ENCODE measurements at places on chromosomes 1 and 21.

DNA sequence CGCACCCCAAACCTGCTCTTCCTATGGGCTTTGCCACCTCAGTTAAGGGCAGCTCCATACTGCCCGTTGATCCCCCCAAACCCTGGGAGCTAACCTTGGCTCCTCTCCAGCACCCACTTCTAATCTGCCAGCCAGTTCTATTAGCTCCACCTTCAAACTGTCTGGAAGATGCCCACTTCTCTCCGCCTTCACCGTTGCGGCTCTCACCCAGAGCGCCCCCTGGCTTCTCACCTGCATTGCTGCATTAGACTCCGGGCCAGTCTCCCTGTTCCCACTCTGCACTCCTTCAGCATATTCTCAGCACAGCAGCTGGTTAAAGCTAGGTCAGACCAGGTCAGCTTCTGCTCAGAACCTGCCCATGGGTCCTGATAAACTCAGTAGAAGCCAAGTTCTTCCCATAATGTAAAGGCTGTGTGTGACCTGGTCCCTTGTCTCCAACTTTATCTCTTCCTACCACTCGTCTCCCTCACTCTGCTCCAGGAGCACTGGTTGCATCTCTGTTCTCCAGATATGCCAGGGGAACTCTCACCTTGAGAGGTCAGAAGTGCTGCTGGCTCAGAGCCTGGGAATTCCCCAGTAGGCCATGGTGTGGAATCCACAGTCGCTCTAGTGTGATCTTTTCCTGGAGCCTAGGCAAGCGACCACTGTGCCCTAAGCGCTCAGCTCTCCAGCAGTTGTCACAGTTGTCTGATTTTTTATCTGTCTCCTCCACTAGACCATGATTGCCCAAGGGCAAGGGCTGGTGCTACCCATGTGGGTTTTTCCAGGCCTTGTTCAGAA, 150.3 kb downstream of the HMGB4 start:
- DNase-seq: no peak

GRCh38 chr1:184935920-184936798, 38.1 kb downstream of the NIBAN1 start:
- no peak for DNase-seq

DNA sequence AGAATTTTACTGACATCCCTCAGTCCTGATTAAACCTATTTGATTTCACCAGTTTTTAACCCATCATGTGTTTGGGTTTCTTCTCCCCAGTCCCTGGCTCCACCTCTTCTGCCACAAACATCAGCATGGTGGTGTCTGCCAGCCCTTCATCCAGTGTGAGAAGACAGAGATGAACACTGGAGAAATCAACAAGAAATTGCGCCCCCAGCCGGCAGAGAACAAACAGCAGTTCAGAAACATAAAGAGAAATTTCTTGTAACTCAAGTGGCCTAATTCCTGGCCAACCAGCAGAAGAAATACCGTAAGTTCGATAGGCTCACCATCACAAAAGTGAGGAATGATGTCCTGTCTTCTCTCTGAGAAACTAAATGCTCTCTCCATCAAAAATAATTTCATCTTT, 18.3 kb downstream of the S100A11 start:
- no peak for DNase-seq

- no peak for DNase-seq
Observed at GRCh38 chr1:220544901-220545303, 17.0 kb downstream of the MARK1 start.

GRCh38 chr21:14989359-14989758, 75.4 kb downstream of the NRIP1 start:
- DNase-seq: no peak

GRCh38 chr1:187157552-187157951, 328.8 kb downstream of the PLA2G4A start:
- no peak for DNase-seq

- no peak for DNase-seq
Observed at GRCh38 chr1:41537251-41537650, 52.8 kb upstream of the EDN2 start.

GRCh38 chr1:181353526-181353925, 129.8 kb upstream of the CACNA1E start:
- DNase-seq: peak; percentile 82

DNA sequence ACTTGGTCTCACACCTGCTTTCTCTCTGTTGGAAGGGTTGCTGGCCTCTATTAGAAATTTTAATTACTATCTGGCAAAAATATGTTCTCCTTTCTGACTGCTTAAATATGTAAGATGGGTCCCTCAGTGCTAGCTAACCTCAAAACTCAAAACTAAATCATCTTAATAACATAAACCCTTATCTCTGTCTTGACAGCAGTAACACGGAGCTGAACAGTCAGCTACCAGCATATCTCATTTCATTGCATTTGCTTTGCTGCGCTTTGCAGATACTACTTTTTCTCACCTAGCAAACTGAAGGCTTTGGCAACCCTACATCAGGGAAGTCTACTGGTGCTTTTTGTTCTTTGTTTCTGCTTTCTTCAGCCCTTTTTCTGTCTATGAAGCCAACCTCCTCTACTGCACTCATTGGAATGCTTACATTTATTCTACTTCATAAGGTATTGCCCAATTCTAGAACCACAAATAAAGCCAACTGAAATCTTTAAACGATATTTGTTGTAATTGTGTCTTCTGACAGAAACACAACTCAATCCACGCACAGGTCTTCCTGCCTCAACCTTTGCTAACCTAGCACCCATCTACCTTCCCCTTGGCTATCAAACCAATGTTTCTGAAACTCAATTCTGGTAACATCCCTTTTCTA, 95.6 kb downstream of the RERE start:
- no peak for DNase-seq

GRCh38 chr1:55331351-55331750, 116.2 kb upstream of the USP24 start:
- DNase-seq: no peak

GRCh38 chr1:97803026-97803425, 117.8 kb downstream of the DPYD start:
- DNase-seq: no peak

Data from Caki2 (cell line).